Chondrocyte (in vitro differentiated cells): ENCODE measurements at places on chromosomes 2 and 18.
A peak's percentile ranks its signal among the peaks of the same experiment; 100 is the strongest.

DNA sequence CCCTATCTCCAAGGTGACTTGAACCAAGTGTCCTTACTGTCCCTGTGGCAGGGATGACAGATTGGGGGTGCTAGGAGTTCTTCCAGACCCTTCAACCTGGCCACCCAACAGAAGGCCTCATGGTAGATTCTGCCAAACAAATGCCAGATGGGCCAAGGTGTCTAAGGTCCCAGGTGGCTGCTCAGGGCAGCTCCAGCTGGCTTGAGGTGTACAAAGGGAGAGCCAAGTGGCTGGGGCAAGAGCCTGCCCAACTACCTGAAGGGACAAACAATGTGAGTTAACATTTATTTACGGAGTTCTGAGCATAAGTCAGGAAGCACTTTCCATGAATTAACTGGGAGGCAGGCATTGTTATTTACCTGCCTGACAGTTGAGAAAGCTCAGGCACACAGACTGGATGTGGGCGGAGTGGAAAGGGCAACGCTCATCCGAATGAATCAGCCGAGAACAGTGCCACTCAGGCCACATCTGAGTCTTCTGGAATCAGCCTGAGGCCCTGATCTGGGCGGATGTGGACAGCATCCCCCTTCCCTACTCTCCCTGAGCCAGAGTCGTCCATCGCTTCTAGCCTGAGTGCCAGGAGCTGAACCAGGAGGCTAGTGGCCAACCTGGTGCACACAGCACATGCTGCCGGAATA lies 4.4 kb upstream of the KCNIP3 start:
- no peak for DNase-seq

GRCh38 chr2:179612108-179612507 lies 249.3 kb downstream of the ZNF385B start:
- DNase-seq = no peak

- no peak for DNase-seq
These were observed 385.4 kb upstream of the TMEFF2 start for GRCh38 chr2:192579965-192580700.

GRCh38 chr18:3511980-3512379 lies 62.0 kb downstream of the TGIF1 start:
- DNase-seq = no peak

GRCh38 chr2:181419129-181419855 lies 37.9 kb upstream of the ITGA4 start:
- no peak for DNase-seq

GRCh38 chr2:100893392-100894104 lies 73.6 kb downstream of the NPAS2 start:
- no peak for DNase-seq

GRCh38 chr2:6973895-6974545 lies 56.8 kb downstream of the RNF144A start:
- DNase-seq = no peak

- DNase-seq = no peak
These were observed 17.0 kb upstream of the FRZB start for GRCh38 chr2:182883451-182883850.

GRCh38 chr2:8496079-8496478 lies 185.8 kb upstream of the ID2 start:
- DNase-seq = peak; percentile 43

GRCh38 chr18:80253871-80254492 lies 6.7 kb upstream of the PARD6G start:
- DNase-seq = no peak

DNA sequence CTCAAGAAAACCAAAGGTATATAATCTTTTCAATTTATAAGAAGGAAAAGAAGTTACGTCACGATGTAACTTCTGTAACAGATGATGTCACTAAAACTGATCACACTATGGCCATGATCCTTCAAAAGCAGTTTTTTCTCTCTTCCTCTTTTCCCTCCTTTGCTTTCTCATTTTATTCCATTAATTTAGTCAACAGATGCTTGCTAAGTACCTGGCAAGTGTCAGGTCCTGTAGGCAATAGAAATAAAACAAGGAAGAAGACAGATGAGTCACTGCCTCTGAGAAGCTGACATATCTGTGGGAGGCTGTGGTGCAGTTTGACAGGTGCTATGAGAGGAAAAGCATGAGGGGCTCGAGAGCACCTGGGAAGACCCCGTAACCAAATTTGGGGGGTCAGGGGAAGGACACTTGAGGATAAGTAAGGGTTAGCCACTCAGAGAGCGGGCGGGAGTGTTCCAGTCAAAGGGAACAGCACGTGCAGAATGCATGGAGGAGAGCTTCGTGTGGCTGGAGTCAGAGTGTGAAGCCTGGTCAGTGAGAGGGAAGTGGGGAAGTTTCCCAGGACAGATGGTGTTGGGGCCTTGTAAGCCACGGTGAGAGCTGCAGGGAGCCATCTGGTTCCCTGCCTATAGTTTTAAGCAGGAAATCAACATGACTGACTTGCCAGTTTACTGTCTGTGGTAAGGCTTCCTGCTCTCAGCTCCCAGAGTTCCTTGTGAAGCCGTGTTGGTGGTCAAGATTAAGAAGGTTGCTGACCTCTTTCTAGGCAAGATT lies 198.8 kb upstream of the FOSL2 start:
- no peak for DNase-seq

GRCh38 chr18:29749704-29750103 lies 1292.8 kb downstream of the DSC3 start:
- DNase-seq = no peak

GRCh38 chr2:152594022-152594766 lies 123.1 kb downstream of the PRPF40A start:
- DNase-seq = no peak

DNA sequence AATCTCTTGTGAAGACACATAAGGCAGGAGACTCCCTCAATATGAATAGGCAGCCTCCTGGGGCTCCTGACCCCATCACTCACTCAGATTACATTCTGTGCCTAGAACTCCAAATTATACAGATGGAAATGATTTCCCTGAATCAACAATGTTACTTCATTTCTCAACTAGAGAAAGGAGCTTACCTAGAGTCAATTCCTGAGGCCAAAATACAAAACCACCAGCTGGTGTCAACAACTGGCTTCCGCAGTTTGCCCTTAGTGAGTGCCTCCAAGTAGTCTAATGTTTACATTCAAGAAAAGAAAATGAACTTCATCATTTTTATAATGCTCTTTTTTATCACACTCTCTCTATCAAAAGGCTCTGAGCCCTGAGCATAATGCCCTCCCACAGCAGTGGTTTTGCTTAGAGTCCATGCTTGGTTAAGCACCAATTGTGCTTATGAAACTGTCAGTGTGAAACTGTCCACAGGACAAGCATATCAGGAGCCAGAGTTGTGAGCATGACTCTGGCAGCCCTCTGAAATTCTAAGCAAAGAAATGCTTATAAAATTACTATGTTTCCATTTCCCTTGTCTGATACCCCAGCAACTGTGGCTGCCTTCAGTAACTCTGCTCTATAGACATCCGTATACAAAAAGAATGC lies 305.7 kb upstream of the PKDCC start:
- DNase-seq = no peak

DNA sequence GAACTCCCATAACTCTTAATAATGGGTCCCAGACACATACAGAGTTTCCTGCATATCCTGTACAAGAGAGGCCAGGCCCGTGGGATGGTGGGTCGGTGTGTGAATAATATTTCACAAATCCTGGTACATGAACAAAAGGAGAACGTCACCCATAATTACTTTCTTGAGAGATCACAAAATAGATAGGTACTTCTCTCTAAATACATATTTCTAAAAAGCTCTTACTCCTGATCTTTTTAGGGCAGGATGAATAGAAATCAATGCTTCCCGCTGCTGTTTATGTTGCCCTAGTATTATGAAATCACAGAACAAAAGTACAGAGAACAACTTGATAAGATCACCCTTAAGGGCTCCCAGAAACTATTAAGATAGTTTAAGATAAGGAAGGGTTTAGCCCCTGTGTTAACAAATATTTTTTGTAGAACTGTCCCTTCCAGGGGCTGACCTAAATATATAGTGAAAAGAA lies 5.4 kb downstream of the IRS1 start:
- no peak for DNase-seq

GRCh38 chr2:84362541-84362940 lies 96.5 kb downstream of the SUCLG1 start:
- DNase-seq = no peak

DNA sequence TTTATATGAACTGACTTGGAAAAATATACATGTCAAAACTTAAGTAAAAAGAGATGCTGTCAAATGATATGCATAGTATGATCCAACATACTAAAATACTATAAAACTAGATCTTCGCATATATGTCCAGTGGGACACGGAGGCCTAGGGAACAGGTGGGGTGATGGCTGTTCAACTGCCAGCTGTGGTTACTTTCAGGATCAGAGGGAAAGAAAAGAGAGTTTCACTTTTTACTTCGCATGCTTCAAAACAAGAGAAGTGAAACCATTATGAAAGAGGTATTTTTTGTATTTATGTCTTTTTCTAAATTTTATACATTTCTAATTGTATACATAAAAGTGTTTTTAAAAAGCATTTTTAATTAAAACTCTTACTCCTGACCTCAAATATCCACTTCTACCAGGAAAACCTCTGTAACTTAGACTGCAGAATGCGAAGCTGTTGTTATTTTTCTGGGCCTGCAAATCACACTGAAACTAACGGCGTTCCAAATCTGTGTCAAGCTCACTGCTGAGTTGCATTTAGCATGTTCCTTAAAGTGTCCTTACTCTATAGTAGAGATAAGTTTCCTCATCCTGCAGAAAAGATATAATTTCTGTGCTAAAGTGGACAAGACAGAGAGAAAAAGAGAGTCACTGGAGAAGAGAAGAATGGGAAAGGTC lies 97.8 kb upstream of the SLC35G4 start:
- no peak for DNase-seq

DNA sequence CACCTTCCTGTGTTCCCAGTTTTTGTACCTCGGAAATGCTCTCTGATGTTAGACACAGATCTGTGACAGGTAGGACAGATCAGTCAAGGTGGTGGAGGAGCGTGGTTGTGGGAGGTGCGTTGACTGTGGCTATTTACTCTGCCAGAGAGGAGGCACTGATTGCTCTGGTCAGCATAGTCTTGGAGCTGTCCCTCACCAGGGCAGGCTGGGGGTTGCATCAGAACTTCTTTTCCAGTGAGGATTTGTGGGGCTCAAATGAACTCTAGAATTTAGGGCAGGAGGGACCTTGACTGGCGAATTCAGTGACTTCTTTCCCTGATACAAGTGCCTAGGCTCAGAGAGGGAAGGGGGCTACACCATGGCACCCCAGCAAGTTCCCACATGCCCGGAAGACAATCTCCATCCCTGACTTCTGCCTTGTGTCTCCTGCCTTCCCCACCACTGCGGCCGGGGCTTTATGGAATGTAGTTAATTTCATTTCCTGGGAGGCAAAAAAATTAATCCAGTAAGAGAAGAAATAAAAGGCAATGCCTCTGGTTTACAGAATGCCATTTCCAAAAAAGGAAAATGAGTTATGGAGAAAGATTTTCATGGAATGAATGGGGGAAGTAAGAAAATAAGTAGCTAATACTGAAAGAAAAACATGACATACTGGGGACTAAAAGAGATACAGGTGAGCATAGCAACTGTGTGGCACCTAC lies 26.1 kb downstream of the NIFK start:
- peak; percentile 19 for DNase-seq

DNA sequence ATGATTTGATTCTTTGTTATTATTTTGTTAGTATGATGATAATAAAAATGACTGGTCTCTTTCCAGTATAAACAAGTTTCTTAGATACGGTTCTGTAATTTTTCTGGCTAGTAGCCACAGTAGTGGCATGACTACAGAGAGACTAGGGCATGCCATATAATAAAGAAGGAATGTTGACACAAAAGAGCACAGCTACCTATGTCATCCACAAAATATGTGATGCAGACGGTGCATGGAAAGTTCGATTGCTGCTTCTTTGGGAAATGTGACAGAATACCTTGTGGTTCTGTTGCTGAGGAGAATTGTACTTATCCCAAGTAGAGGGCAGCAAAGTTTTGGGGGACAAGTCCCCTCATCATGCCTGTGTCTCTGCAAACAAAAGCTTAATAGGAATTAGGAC lies 26.1 kb upstream of the SETBP1 start:
- DNase-seq = no peak

- DNase-seq = no peak
These were observed 3.1 kb downstream of the MCEE start for GRCh38 chr2:71126957-71127356.

DNA sequence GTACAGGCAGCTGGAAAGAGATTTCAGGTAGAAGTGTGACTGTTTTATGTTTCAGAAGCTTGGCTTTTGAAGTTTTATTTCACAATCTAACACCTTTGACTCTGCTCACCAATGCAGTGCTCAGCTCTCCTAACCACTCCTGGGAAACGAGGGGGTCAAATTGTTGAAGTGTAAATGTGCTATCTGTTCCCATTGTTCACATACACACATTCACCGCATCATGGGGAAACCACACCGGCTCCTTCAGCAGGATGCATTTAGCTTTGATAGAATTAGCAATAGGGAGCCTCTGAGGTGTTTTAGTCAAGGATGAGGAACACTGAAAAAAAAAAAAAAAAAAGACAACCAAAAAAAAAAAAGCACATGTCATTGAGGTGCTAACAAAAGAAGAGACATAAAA lies 13.4 kb upstream of the DLGAP1 start:
- DNase-seq = no peak

GRCh38 chr2:219406861-219407230 lies 11.3 kb upstream of the DES start:
- no peak for DNase-seq

DNA sequence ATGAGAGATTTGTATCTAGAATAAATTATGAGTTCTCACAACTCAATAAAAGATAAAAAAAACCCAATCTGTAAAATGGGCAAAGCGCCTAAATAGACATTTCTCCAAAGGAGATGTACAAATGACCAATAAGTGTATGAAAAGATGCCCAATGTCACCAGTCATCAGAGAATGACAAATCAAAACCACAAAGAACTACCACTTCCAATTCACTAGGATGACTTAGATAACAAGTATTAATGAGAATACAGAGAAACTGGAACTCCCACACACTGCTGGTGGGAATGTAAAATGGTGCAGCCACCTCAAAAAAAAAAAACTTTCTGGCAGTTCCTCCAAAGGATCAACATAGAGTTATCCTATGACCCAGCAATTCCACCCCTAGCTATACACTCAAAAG lies 17.4 kb upstream of the COL6A3 start:
- DNase-seq = no peak

DNA sequence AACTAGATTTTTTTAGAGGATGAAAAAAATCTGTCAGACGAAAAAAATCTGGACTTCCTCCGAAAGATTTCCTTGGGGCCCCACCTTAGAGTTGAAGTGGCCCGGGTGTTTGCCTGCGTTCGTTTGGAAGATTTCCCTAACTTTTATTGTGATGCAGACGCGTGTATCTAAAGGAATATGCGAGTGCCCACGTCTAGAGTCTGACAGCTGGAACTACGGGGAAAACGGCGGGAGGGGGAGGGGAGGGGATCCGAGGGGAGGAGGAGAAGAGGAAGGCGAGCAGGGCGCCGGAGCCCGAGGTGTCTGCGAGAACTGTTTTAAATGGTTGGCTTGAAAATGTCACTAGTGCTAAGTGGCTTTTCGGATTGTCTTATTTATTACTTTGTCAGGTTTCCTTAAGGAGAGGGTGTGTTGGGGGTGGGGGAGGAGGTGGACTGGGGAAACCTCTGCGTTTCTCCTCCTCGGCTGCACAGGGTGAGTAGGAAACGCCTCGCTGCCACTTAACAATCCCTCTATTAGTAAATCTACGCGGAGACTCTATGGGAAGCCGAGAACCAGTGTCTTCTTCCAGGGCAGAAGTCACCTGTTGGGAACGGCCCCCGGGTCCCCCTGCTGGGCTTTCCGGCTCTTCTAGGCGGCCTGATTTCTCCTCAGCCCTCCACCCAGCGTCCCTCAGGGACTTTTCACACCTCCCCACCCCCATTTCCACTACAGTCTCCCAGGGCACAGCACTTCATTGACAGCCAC lies 2.4 kb upstream of the SP9 start:
- DNase-seq = no peak

- DNase-seq = no peak
These were observed 241.2 kb upstream of the TANK start for GRCh38 chr2:160918906-160919503.
